Left ventricle myocardium inferior (tissue), 1 donor: ENCODE measurements at places on chromosomes 4 and X. TPM values are rescaled to one million over a fixed set of nuclear protein-coding genes. Genes with fewer than 3 reads are reported as not detected.

DNA sequence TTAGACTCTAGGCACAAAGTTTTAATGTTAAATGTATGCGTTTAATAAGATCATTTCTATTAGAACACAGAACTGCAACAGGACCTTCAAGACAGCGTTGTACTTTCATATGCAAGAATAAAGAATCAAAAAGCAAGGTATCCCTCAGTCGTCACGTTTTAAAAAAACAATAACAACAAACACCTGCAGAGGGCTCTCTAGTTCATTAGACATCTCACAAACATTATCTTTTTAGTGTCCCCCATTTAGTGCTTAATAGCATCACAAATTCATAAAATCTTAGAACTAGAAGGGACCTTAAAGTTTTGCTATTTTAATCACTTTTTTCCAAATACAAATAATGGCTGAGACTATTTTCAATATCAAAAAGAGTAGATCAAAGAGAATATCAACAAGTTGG, 236.6 kb downstream of the DCHS2 start:
- no peaks in the 10 kb centered on the region for H3K27me3 ChIP-seq
- H3K36me3 ChIP-seq: no peaks in the 10 kb centered on the region
- no peak for DNase-seq
- no peak overlapping the region for H3K27ac ChIP-seq
- H3K4me3 ChIP-seq: no peak overlapping the region
- no peaks in the 10 kb centered on the region for H3K4me1 ChIP-seq

DNA sequence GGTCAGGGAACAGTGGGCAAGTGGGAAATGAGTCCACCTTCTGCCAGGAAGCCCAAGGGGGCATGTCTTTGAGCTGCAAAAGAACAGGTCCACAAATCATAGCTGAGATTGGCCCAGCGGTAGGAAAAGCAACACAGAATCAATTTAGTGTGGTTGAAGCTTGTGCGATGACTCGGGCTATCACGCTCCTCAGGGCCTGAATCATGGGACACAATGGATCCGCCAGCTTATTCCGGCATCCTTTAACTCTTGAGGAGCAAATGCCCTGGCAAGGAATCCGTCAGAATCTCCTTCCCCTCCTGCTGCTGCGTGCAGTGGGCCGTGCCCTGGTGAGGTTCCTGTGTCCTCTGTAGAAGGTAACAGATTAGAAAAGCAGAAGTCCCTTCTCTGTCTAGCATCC, 98.0 kb downstream of the RELL1 start:
- peaks cover 8% of the 10 kb centered on the region for H3K36me3 ChIP-seq
- no peaks in the 10 kb centered on the region for H3K4me1 ChIP-seq
- no peak for DNase-seq
- H3K4me3 ChIP-seq: no peak overlapping the region
- H3K27ac ChIP-seq: no peak overlapping the region

DNA sequence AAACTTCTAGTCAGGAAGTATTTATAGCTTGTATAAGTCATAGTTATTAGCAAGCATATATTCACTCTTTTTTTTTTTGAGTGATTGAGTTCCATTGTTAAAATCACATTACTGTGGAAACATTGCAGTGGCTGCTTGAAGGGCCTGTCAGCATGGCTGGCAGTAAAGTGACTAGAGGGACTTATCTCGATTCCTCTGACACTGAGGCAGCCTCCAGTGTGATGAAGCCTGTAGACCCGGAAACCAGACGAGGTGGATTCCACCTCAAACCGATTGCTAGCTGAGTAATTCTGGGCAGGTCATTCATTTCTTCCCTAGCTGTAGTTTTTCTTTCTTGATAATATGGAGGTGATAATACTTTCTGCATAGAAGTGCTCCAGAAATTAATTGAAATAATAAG, 4.7 kb downstream of the FAM149A start:
- no peak overlapping the region for H3K4me3 ChIP-seq
- no peaks in the 10 kb centered on the region for H3K36me3 ChIP-seq
- peaks cover 10% of the 10 kb centered on the region for H3K4me1 ChIP-seq
- DNase-seq: no peak
- peaks cover 25% of the 10 kb centered on the region for H3K27me3 ChIP-seq
- no peak overlapping the region for H3K27ac ChIP-seq

DNA sequence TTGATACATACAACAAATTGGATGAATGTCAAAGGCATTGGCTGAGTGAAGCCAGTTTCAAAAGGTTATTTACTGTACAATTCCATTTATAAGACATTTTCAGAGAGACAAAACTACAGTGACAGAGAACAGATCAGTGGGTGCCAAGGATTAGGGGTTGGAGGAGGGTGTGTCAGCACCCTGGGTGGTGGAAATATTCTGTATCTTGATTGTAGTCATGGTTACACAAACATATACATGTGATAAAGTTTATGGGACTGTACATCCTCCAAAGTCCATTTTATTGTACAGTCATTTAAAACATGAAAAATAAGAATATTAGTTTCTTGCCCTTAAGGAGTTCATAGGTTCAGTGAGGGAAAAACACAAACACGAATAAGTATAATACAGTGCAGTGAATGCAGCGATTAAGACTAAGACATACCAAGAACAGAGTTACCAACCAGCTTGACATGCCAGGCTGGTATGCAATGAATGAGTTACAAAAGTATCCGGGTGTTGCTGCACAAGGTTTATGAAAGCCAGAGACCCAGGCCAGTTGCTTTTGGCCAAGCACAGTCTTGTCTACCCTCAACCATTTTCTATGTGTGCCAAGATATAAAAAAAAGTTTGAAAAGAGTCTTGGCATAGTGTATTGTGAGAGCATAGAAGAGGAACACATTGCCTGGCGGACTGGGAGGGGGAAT, 123.6 kb downstream of the MSL3 start:
- no peaks in the 10 kb centered on the region for H3K36me3 ChIP-seq
- H3K4me3 ChIP-seq: no peak overlapping the region
- H3K4me1 ChIP-seq: no peaks in the 10 kb centered on the region
- no peak for DNase-seq
- no peaks in the 10 kb centered on the region for H3K27me3 ChIP-seq

DNA sequence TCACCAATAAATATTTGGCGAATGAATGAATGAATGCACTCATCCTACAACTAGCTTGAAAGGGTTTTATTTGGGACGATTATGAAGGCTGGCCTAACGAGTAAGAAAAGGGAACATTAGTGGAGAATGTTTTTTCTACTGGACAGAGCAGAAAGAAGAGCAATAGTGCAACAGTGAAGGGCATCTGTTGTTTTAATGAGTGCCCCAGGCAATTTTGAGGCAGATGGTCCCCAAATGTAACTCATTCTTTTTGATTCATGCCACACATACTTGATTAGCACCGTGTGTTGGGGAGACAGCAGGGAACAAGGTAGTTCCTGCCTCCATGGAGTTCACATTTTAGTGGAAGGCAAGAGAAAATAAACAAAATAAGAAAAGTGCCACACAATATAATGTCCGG, 22.7 kb upstream of the INTS6L start:
- H3K4me1 ChIP-seq: no peaks in the 10 kb centered on the region
- no peaks in the 10 kb centered on the region for H3K27me3 ChIP-seq
- H3K27ac ChIP-seq: no peak overlapping the region
- DNase-seq: no peak

DNA sequence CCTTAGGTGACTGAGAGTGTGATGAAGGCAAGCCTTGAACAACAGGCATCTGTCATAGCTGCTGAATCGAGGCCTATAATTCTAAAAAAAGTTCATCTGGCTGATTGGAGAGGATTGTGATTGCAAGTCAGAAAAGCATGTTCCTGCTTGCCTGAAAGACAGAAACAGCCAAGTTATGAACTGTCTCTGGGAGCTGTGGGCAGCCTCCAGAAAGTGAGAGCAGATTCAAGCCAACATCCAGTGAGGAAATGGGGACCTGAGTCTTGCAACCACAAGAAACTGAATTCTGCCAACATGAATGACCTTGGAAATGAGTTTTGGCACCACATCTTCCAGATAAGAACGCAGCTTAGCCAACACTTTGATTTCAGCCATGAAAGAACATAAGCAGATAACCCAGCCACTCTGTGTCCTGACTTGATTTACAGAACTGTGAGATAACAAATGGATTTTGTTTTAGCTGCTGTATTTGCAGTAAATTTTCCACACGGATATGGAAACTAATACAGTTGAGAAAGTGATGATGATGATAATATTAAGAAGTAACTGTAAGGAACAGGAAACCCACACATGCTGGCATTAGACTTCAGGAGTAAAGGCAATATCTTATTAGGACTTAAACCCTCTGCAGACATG, 240.3 kb upstream of the NDST3 start:
- H3K27me3 ChIP-seq: no peaks in the 10 kb centered on the region
- no peak overlapping the region for H3K4me3 ChIP-seq

- H3K4me1 ChIP-seq: peaks cover 25% of the 10 kb centered on the region
- H3K27ac ChIP-seq: no peak overlapping the region
- H3K36me3 ChIP-seq: peaks cover 6% of the 10 kb centered on the region
- no peaks in the 10 kb centered on the region for H3K27me3 ChIP-seq
Observed at GRCh38 chr4:4532371-4533154, 9.3 kb downstream of the STX18 start.

GRCh38 chrX:91108761-91109160, 325.9 kb upstream of the PABPC5 start:
- DNase-seq: no peak
- no peak overlapping the region for H3K4me3 ChIP-seq
- H3K4me1 ChIP-seq: no peaks in the 10 kb centered on the region
- no peaks in the 10 kb centered on the region for H3K27me3 ChIP-seq

- no peaks in the 10 kb centered on the region for H3K27me3 ChIP-seq
- H3K36me3 ChIP-seq: no peaks in the 10 kb centered on the region
- DNase-seq: no peak
- H3K4me3 ChIP-seq: no peak overlapping the region
- peaks cover 8% of the 10 kb centered on the region for H3K4me1 ChIP-seq
Observed at GRCh38 chr4:15295421-15296162, 132.2 kb upstream of the C1QTNF7 start.

DNA sequence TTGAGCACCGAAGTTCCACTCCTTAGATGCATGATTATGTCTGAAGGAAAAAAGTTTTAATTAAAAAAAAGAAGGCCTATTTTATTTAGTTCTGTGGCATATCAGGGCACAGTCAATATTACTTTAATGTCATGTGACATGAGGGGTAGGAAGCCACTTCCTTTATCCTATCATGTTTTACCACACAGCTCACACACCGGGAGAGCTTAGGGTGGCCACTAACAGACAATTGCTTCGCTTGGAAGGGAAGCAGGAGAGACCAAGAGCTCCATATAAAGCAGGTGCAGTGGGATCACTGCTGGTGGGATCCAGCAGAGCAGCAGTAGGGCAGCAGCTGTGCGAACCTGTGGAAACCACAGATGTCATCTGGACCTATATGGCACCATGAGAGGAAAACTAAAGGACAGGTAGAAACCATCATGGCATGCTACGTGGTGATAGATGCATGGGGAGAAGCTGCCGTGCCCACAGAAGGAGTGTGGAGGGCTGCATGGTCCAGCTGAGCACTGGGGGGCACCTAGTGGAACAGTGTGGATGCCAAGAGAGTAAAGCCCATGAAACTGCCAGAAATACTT, 52.0 kb downstream of the DTHD1 start:
- no peaks in the 10 kb centered on the region for H3K27me3 ChIP-seq
- no peak overlapping the region for H3K27ac ChIP-seq
- H3K4me3 ChIP-seq: no peak overlapping the region

DNA sequence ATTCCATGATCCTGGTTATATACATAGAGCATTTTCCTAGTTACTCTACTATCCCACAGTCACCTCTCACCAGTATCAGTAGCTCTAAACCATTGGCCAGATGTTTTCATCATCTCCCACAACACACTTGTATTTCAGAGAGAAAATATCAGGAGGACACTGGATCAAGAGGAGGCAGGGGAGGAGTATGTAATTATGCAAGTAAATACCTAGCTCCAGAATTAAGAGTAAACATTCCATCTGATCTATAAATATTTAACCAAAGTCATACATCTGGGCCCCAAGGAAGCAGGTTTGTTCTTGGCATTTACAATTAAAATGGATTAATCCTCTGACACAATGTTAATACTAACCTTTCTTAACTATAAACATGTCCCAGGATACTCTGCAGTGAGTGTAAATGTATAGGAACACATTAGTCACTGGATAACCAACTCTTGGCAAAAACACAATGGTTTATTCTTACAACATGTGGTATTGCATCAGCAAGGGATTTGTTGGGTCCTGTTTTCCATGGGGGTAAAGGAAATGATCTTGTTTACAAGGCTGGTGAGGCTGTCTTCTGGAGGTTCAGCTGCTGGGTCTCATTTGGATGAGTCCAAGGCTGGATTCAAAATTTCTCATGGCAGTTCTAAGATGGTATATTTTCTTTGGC, 170.1 kb downstream of the ATG4A start:
- H3K4me3 ChIP-seq: no peak overlapping the region
- no peak overlapping the region for H3K27ac ChIP-seq
- DNase-seq: no peak

- peaks cover 27% of the 10 kb centered on the region for H3K4me1 ChIP-seq
- peak overlapping the region; percentile 51 for H3K27ac ChIP-seq
- no peak overlapping the region for H3K4me3 ChIP-seq
- H3K27me3 ChIP-seq: no peaks in the 10 kb centered on the region
Observed at GRCh38 chr4:184281231-184282139, 63.8 kb upstream of the ENPP6 start.

DNA sequence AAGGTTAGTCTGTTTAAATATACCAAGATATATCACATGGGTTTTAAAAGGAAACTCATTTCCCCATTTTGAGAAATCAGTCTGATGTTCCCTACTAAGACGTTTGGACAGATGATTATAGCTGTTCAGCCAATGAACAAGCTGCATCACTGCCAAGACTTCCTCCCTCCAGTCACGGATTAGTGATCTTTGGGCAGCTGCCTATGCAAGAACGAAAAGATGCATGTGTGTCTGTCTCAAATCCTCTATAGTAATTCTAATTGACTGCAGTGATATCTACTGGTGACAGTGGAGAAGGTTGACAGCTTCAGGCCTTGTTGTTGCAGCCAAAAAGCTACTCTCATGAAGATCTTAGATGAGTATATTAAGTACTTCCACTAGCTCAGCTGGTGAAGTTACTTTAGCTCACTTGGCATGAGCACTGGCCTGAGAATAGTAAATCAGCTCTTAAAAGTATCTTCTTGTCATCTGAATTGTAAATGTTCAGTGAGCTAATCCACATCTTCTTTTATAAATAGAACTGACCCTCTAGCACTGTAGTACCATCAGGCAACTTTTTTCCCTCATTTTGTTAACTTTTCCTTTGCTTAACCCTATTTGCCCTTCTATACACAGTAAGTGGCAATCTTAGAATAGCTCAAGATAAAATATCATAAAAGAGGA, 134.5 kb upstream of the PCDH10 start:
- no peak overlapping the region for H3K27ac ChIP-seq
- H3K4me3 ChIP-seq: no peak overlapping the region
- no peaks in the 10 kb centered on the region for H3K36me3 ChIP-seq

DNA sequence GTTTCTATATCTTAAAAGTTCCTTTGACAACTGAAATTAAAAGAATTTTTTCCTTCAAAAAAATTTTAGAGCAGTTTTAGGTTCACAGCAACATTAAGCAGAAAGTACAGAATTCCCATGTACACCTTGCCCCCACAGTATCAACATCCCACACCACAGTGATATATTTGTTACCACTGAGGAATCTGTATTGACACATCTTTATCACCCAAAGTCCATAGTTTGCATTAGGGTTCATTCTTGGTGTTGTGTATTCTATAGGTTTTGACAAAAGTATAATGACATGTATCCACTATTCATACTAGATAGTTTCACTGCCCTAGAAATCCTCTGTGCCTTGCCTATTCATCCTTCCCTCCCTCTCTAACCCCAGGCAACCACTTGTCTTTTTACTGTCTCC, 43.7 kb downstream of the FNIP2 start:
- peak overlapping the region; percentile 85 for H3K27ac ChIP-seq
- DNase-seq: no peak
- no peak overlapping the region for H3K4me3 ChIP-seq
- no peaks in the 10 kb centered on the region for H3K27me3 ChIP-seq
- H3K36me3 ChIP-seq: no peaks in the 10 kb centered on the region

The CDX4 gene
- total RNA-seq: not detected

The MAP7D2 gene
- total RNA-seq: 0.44 TPM
